ENCODE measurements at places on chromosomes 6 and 20. TPM values are rescaled to one million over a fixed set of nuclear protein-coding genes. Genes with fewer than 3 reads are reported as not detected.

The EBF4 gene
- 7.0 TPM for total RNA-seq

The SS18L1 gene
- 34.8 TPM for total RNA-seq

The NEDD9 gene
- 57.8 TPM for total RNA-seq

The FAM209A gene
- total RNA-seq, result not detected

The SRSF3 gene
- 125 TPM for total RNA-seq

The GLP1R gene
- total RNA-seq, result not detected

DNA sequence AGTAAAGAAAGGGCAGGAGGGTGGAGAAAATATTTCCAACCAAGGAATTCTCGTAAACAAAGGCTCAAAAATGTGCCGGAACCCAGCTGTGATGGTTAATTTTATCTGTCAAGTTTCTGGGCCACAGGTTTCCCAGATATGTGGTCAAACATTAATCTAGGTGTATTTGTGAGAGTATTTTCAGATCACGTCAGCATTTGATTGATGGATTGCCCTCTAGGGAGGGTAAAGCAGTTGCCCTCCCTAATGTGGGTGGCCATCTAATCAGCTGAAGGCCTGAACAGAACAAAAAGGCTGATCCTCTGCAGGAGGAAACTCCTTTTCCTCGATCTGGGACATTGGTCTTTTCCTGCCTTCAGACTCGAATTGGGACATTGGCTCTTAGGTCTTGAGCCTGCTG is 298.7 kb upstream of the TCF21 start:
- no peak for DNase-seq

- peak; percentile 27 for DNase-seq
Observed at GRCh38 chr6:80607811-80608391, 501.4 kb downstream of the BCKDHB start.

DNA sequence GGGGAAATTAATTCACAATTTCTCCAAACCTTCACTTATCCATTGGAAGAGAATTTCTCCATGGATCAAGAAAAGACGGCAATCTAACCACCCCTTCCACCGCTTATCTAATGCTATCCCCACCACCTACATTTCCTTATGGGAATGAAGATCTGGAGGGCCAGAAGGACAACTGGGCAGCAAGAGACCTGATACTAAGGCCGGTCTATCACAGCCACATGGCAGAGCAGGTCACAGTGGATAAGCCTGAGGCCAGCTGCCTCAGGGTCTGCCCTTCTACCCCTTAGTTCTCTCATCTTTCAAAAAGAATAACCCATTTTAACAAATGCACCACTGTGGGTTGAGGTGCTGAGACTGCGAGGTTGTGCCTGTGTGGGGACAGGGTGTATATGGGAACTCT is 37.1 kb downstream of the MAN1A1 start:
- no peak for DNase-seq

- no peak for DNase-seq
Observed at GRCh38 chr20:14947946-14948345, 610.5 kb upstream of the FLRT3 start.

- peak; percentile 72 for DNase-seq
Observed at GRCh38 chr6:49522710-49523593, 23.2 kb downstream of the GLYATL3 start.

DNA sequence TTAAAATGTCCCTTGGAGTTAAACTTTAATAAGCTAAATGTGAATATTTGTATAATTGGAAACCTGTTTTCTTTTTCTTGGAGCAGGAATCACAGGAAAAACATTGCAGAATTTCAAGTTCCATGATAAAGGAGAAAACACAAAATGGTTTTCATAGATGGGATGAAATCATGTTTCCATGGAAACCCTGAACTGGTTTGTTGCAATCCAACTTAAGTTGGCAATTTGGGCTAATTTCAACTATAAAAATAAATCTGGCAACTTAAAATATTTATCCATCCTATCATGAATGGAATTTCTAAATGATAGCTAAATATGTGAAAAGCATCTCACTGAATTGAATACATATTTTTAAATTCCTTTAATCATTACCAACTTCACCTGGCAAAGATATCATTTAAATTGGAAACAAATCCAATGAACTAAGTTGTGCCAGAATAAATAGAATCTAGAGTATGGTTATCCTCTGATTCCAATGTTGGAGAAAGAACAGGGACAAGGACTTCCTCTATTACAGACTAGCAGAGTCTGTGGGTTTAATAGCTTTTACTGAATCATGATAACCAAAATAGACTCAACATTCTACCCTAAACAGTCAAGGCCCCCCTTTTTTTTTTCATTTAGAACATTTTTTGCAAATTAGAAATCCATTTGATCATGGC is 33.2 kb downstream of the COL21A1 start:
- DNase-seq, result no peak

GRCh38 chr20:61760731-61761130 is 304.9 kb downstream of the TAF4 start:
- DNase-seq, result no peak

GRCh38 chr20:24785141-24786110 is 163.6 kb upstream of the CST7 start:
- no peak for DNase-seq

- no peak for DNase-seq
Observed at GRCh38 chr6:141097471-141097870, 1035.3 kb upstream of the GJE1 start.

GRCh38 chr20:23105193-23105592 is 19.1 kb upstream of the CD93 start:
- no peak for DNase-seq

GRCh38 chr6:31899882-31900722 is 1.8 kb downstream of the ZBTB12 start:
- no peak for DNase-seq

DNA sequence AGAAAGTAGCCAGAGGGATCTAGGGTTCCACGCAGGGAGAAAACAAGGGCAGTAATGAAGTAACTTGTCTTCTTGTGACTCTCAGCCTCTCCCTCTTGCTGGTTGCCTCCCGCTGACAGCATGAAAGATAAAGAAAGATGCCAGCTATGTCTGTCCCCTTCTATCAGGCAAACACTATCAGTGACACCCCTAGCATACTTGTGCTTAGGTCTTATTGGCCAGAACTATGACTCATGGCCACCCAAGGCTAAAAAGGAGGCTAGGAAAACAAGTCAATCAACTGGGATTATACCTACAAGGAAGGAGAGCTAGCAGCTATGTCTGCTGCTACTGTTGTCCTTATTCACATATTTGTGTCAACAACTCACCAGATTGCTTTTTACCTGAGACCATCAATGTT is 206.8 kb upstream of the SOX4 start:
- no peak for DNase-seq

GRCh38 chr6:104162036-104162669 is 697.6 kb downstream of the HACE1 start:
- DNase-seq, result no peak

- DNase-seq, result no peak
Observed at GRCh38 chr20:34683667-34684066, 6.8 kb upstream of the PIGU start.

DNA sequence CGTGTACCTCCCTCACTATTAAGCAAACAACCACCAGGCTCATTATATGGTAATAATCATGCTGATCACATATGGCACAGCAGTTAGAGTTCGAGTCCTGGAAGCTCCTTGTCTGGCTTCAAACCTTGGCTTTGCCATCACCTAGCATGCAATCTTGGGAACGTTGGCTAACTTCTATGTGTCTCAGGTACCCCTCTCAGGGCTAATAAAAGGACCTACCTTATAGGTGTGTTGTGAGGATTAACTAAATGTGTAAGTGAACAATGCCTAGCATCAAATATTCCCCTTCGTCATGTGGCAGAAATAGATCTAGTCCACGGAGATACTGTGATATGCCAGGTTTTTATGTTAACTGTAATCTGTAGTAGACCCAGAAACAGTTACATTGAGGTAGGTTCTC is 10.4 kb downstream of the CYP24A1 start:
- DNase-seq, result no peak

Measured in stomach (tissue), 19 donors.